ENCODE measurements at places on chromosomes 5 and 9. TPM values are rescaled to one million over a fixed set of nuclear protein-coding genes. Genes with fewer than 3 reads are reported as not detected.

Gene FOXI1
- not detected for total RNA-seq

Gene LVRN
- not detected for total RNA-seq

Gene PGM5
- 14.8 TPM for total RNA-seq

Gene CDKN2A
- 0.27 TPM for total RNA-seq
